ENCODE measurements at places on chromosomes 7 and 10. TPM values are rescaled to one million over a fixed set of nuclear protein-coding genes. Genes with fewer than 3 reads are reported as not detected.

The SGPL1 gene
- total RNA-seq: 111 TPM

The SYT15 gene
- total RNA-seq: 2.5 TPM

The UCN3 gene
- not detected for total RNA-seq

DNA sequence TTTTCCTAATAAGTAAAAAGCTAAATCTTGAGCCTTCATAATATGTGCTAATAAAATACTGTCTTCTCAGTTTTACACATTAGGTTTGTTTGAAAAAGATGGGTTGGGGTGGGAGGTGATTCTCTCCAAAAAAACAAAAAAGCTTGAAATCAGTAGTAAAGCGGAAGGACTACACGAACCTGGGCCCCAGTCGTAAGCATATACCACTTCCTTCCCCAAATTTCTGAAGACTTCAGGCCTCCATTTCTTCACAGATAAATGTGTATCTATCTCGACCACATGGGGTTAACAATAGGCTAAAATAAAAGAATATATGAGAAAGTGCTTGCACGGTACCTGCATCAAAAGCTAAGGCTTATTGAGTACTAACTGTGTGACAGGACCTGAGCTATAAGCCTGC, 51.6 kb upstream of the PAX2 start:
- DNase-seq: no peak
- no peaks in the 10 kb centered on the region for H3K27me3 ChIP-seq
- no peaks in the 10 kb centered on the region for H3K36me3 ChIP-seq
- H3K4me1 ChIP-seq: peaks cover 1% of the 10 kb centered on the region

DNA sequence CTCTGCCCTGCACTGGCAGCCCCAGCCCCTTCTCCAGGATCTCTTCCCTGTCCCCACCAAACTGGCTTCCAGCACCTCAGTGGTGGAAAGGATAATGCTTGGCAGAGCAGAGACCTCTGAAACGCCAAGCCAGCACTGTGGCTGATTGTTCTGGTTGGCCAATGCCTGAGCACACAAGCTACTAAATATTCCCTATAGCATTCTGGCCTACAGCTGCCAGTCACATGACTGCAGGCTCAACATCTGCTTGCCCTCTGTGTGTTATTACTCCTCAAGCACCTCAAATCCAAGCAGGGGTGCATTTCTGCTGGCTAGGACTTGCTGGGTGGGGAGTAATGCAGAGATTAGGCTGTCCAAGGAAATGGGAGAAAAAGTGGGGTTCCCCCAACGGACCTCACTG, 6.1 kb downstream of the TBATA start:
- H3K36me3 ChIP-seq: no peaks in the 10 kb centered on the region
- peaks cover 8% of the 10 kb centered on the region for H3K27me3 ChIP-seq
- H3K4me1 ChIP-seq: peaks cover 2% of the 10 kb centered on the region
- DNase-seq: no peak
- no peak overlapping the region for H3K4me3 ChIP-seq

- peaks cover 8% of the 10 kb centered on the region for H3K27me3 ChIP-seq
- H3K36me3 ChIP-seq: no peaks in the 10 kb centered on the region
- DNase-seq: no peak
- no peak overlapping the region for H3K27ac ChIP-seq
- peaks cover 6% of the 10 kb centered on the region for H3K4me1 ChIP-seq
- no peak overlapping the region for H3K4me3 ChIP-seq
These were observed 46.2 kb upstream of the GDF10 start for GRCh38 chr10:47253651-47254375.

DNA sequence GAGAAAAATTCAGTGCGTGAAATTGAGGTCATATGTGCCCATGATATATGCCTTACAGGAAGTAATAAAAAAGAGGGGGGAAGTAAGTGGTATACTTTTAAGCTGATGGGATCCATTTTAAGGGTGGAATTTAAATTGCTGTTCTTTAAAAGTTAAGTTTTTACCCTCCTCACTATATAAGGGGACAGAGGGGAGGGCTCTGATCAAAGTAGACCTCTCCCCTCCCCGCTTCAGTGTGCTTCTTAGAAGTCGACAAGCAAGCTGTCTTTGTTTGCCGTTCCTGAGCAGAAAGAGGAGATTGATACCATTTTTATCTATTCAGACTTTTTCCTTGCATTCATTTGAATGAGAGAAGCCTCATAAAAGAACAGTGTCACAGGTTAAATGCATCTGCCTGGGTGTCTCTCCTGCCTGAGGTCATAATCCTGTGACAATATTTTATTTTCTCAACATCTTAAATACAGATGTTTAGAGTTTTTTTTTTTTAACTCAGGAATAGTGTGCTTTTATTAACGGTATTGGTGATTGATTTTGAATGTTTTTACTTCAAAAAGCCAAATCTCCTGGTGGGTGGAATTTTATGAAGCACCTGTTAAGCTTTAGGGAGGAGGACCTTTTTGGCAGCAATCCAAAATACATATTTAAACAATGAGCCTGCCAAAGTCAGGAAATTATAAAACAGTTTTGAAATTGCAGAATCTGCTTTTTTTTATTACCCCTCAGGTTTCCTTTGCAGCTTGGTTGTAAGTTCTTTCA, 141.7 kb downstream of the KAT6B start:
- H3K27me3 ChIP-seq: no peaks in the 10 kb centered on the region
- no peak overlapping the region for H3K4me3 ChIP-seq
- no peak for DNase-seq
- H3K4me1 ChIP-seq: peaks cover 27% of the 10 kb centered on the region
- no peak overlapping the region for H3K27ac ChIP-seq

GRCh38 chr7:114416129-114416990, 1.7 kb downstream of the FOXP2 start:
- no peaks in the 10 kb centered on the region for H3K27me3 ChIP-seq
- H3K27ac ChIP-seq: no peak overlapping the region
- peaks cover 27% of the 10 kb centered on the region for H3K4me1 ChIP-seq
- no peaks in the 10 kb centered on the region for H3K36me3 ChIP-seq
- no peak for DNase-seq

DNA sequence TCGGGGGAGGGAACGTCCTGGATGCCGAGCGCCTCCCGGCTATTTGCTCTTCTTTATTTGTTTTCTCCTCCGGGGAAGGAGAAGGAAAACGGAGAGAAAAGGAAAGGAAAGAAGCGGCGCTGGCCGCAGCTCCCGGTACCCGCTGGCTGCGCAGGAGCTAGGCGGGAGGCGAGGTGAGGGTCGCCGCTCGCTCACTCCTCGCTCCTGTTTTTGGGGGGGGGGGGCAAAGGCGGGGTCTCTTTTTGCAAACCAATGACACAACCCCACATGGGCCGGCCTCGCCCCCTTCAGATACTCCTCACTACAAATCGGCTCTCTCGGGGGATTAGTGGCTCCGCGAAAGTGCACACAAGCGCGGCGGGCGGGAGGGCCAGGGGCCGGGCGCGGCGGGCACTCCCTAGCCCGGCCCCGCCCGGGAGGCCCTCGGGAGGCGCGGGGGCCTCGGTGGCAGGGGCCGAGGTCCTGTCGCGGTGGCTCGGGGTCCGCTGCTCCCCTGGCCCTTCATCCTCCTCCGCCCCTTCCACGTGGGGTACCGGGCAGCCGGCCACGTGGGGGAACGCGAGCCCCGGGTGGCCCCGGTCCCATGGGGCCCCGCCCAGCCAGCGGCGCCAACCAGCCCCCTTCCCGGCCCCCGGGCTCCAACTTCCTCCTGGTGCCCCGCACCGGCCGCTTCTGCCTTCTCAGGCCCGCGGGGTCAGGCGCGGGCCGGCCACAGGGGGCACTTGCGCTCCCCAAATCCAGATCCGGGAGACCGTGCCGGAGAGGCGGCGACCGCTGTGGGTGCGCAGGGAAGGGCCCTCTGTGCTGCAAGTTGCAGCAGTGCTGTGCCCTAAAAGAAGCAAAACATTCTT, 718 bp upstream of the CTBP2 start:
- DNase-seq: peak; percentile 80
- H3K4me1 ChIP-seq: peaks cover 19% of the 10 kb centered on the region
- H3K27ac ChIP-seq: peak overlapping the region; percentile 55
- H3K4me3 ChIP-seq: peak overlapping the region; percentile 80
- peaks cover 14% of the 10 kb centered on the region for H3K27me3 ChIP-seq

DNA sequence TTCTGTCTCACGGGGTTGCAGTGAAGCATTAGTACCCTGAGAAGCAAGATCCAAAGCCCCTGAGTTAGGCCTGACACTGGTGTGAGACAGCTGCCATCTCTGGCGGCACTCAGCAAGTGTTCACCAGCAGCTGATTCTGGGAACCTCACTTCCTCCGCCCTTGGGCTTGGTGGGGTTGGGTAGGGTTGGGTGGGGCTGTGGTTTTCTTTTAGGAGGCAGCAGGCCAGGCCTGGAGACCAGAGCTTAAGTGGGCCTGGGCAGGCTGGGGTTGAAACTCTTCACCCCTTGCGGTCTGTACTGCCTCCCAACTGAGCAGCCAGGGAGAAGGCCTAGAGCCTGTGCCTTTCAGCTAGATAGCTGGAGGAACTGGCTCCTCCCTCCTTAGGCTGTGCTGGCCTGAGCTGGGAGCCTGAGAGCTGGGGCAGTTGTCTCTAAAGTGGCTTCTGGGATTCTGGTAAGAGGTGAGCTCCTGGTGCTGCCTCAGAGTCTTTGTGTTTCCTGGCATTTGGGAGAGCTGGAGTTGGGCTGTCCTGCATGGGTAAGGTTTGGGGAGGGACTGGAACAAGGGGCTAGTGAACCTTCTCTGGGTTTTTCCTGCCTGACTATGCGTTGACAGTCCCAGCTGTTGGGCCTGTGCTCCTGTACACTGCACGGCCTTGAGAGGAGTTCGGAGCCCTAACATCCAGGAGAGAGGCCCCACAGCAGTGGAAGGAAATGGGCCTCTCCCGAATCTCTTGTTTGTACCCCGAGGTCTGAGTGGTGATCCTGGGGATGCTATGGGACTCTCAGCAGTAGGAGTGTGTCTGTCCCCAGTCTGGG, 5.1 kb downstream of the TSPAN14 start:
- H3K36me3 ChIP-seq: no peaks in the 10 kb centered on the region
- H3K27me3 ChIP-seq: peaks cover 17% of the 10 kb centered on the region
- peaks cover 66% of the 10 kb centered on the region for H3K4me1 ChIP-seq
- H3K27ac ChIP-seq: peak overlapping the region; percentile 81
- H3K4me3 ChIP-seq: peak overlapping the region; percentile 73

DNA sequence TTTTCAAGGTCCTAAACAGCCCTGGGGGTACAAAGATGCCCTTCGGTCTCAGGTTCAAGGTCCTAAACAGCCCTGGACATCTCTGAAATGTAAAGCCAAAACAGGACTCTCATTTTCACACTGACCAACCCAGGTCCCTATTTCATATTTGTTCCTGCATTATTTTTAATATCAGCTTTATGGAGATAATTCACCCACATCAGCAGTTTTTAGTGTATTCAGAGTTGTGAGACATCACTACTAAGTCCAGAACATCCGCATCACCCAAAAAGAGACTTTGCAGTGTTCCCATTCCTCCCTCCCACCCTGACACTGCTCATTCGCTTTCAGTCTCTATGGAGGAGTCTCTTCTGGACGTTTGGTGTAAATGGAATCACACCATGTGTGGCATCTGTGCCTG, 420.2 kb downstream of the PTPRN2 start:
- no peak overlapping the region for H3K27ac ChIP-seq
- peaks cover 5% of the 10 kb centered on the region for H3K27me3 ChIP-seq
- peaks cover 49% of the 10 kb centered on the region for H3K36me3 ChIP-seq
- DNase-seq: no peak
- no peak overlapping the region for H3K4me3 ChIP-seq
